ENCODE measurements at places on chromosomes 6 and 20.

DNA sequence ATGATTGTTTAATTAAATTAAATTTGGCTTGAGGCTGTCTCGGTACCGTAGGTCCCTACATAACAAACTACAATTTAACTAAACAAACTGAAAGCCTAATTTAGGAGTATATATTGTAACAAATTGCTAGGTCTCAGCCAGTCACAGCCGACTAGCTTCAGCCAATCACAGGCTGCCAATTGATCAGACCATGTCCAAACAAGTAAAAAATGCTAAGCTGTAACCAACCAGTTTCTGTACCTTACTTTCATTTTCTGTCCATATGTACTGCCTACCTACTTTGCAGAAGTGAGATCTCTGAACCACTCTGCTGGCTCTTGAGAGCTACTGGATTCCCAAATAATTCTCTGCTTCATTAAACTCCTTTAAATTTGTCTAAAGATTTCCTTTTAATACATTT is 648.0 kb upstream of the GJE1 start:
- DNase-seq: peak; percentile 69

- DNase-seq: no peak
These were observed 240.1 kb downstream of the TFAP2A start for GRCh38 chr6:10174761-10175160.

DNA sequence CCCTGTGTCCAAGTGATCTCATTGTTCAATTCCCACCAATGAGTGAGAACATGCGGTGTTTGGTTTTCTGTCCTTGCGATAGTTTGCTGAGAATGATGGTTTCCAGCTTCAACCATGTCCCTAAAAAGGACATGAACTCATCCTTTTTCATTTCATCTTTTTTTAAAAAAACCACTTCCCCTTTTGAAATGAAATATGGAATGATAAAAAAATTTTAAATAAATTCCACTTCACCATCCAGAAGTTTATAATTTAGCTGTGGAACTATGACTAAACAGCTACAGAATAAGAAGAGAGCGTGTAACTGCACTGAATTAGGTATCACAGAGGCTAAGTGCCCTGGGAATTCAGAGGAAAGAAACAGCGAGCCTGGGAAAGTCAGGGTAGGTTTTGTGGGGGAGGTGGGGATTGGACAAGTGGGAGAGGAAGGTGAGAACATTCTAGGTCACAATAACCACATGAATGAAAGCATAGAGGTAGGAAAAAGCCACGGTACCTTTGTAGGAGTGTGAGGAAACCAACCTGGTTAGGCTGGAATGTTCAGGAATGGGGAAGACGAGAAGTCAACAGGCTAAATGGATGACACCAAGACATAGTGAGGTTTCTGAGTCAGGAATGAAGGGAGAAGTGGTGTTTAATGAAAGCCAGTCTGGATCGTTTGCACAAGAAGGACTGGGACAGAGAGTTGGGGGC is 11.0 kb downstream of the TRIM10 start:
- no peak for DNase-seq

GRCh38 chr6:21332660-21333059 is 260.9 kb upstream of the SOX4 start:
- DNase-seq: no peak

GRCh38 chr6:98920904-98921431 is 26.8 kb downstream of the FBXL4 start:
- DNase-seq: peak; percentile 41

- no peak for DNase-seq
These were observed 17.9 kb upstream of the NELFCD start for GRCh38 chr20:58963060-58963584.

DNA sequence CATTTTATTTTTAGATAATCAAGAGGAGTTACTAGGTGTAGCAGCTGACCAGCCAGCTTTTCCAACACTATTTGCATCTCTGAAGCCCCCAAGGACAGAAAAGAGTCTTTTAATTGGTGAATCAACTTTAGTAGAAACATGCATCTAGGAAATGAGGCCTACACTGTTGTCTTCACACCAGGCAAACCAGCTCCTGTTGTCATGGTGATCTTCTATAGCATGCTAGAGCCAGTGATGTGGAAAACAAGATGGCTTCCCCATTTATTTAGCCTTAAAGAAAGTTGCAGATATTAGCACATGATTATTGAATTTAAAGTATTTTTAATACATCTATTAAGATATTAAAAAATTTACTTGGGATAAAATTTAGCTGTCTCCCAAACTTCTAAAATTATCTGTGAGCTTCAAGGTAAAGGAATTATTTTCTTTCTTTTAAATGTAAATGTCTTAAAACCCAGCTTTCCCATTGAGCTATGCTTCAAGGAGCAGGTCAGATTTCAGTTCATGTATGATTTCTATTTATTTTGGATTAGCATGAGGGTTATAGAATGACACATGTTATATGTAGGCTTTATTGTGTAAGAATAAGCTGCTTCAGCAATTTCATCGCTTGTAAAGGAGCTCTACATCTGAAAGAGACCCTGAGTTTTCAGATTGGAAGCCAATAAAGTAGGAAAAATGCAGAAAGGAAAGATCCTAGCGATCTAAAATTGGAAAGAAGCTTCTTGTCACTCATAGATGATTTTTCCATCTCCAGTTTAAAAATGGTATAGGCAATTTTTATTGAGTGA is 564.9 kb upstream of the CITED2 start:
- no peak for DNase-seq

GRCh38 chr20:17663040-17663399 is 19.0 kb downstream of the RRBP1 start:
- DNase-seq: no peak

DNA sequence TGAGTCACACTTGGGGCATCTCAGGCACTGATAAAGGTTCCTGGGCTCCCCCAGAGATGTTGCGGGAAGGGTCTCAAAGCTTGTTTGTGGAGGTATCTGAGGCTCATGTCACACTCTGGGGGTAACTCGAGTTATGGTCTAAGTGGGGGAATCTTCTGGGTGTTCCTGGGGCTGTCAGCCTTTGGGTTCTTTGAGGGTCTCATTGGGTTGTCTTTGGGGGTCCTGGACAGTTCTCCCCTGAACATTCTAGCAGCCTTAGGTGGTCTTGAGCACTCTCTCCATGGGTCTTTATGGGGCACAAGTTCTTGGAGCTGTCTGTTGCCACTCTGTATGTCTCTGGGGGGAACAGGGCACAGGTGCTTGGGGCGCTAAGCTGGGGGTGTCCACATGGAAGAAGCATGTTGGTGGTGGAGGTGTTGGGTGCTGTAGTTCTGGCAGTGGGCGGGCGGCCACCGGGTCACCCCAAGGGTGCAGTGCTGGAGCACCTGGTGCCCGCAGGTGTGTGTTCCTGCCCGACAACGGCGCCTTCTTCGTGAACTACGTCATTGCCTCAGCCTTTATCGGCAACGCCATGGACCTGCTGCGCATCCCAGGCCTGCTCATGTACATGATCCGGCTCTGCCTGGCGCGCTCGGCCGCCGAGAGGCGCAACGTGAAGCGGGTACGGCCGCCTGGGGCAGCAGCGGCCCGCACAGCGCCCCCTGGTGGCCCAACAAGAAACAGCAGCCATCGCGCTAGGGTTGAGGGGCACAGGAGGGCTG is 7.1 kb upstream of the CAPN11 start:
- peak; percentile 70 for DNase-seq

DNA sequence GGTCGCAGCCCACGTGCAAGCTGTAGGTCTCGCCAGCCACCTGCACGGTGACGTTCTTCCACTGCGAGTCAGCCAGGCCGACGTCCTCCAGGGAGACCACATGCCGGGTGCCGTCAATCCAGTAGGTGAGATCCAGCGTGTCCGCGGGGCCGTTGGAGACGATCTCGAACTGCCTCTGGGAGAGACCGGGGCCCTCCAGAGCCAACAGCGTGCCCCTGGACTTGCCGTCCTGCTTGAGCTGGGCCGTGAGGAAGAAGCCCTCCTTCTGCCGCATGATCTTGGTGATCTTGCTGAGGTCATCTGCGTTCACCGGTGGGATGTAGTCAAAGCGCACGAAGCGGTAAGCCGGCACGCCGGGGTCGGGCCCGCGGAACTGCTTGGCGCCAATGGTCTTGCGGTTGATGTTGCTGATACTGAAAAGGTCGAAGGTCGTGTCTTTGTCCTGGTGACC is 5.1 kb downstream of the THBS2 start:
- no peak for DNase-seq

- DNase-seq: peak; percentile 84
These were observed 18.3 kb upstream of the TRAM2 start for GRCh38 chr6:52595000-52595795.

DNA sequence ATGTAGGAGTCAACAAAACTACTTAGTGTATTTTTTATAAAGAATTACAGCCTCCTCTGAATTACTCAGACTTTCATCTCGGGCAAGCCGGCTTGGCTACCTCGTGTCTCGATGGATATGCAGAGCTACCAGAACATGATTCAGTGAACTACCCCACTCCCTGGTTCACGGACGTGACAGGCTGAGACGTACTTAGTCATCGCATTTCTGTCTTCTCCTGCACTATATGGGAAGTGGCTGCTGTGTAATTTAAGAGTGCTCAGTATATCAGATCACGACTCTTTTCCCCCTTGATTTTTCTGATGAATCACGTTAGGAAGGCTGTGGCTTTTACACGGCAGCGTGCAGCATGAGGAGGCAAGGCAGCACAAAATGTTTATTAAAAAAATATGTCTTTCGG is 302.7 kb upstream of the ZFP64 start:
- no peak for DNase-seq

- no peak for DNase-seq
These were observed 141.5 kb downstream of the VEGFA start for GRCh38 chr6:43911354-43912115.

GRCh38 chr6:67896476-67896875 is 738.6 kb upstream of the ADGRB3 start:
- peak; percentile 10 for DNase-seq

GRCh38 chr6:40894962-40895799 is 143.8 kb downstream of the UNC5CL start:
- peak; percentile 70 for DNase-seq

GRCh38 chr20:9141921-9142320 is 73.0 kb downstream of the PLCB4 start:
- no peak for DNase-seq

DNA sequence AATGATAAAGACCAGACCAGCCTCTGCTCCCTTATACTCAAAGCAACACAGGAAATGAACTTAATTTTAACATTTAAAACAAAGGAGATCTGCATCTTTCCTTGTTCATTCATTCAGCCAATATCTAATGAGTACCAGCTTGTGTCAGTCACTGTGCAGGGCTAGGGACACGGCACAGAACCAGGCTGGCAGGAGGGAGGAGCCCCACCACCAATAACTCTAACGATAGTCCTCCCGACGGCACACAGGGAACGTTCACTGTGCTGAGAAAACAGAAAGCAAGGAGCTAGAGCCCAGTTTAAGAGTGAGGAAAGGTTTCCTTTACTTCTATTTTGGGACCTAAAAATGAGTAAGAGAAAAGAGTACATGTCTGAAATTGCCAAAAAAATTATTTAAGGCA is 9.9 kb downstream of the ETV7 start:
- no peak for DNase-seq

DNA sequence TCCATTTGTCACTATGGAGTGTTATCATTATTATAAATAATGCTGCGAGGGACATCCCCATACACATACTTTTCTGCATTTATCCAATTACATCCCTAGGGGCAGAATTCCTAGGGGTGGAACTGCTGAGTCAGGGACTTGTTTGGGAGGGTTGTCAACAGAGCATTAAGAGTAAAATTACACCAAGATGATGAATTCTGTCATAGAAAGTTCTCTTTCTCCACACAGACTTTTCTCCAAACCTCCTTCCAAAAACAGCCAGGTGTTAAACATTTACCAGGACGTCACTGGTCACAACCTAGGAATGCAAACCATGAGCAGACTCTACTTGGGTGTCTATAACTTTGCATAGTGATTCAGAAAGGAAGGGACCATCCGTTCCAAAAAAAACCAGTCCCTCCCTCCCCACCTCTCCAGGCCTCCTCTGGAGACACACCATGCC is 95.5 kb downstream of the PRND start:
- DNase-seq: peak; percentile 1

DNA sequence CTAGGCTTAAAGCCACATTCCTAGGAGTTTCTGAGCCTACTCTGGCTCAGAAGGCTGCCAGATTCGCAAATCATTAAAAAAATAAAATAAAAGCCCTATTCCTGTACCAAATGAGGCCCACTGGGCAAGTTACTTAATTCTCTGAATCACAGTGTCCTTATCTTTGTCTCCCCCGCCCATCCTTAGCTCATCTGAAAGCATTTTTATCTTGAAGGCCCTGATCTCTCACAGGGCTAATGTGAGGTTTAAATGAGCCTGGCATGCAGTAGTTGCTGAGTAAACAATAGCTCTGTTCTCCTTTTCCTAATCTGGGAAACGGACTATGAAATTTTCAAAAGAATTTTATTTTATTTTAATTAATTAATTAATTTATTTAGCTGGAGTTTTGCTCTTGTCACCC is 2.1 kb upstream of the ZBTB12 start:
- no peak for DNase-seq

DNA sequence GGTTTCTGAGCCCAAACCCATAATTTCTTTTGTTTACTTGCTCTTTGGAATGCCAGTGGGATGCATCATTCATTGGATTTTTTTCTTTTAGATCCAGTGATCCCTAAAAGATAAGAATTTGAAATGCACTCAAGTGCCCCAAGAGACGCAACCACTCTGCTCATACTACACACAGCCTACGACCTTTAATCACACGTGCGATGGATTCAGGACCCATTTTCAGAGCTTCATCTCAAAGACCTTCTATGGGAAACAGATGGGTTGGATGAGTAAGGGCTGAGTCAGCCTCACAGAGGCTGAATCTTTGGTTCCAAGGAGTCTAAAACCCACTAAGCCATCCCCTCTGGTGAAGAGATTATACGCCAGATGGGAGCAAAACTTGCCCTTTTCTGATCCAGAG is 265.5 kb upstream of the EXOC2 start:
- no peak for DNase-seq

- no peak for DNase-seq
These were observed 302.2 kb downstream of the LMBRD1 start for GRCh38 chr6:69494595-69494994.

DNA sequence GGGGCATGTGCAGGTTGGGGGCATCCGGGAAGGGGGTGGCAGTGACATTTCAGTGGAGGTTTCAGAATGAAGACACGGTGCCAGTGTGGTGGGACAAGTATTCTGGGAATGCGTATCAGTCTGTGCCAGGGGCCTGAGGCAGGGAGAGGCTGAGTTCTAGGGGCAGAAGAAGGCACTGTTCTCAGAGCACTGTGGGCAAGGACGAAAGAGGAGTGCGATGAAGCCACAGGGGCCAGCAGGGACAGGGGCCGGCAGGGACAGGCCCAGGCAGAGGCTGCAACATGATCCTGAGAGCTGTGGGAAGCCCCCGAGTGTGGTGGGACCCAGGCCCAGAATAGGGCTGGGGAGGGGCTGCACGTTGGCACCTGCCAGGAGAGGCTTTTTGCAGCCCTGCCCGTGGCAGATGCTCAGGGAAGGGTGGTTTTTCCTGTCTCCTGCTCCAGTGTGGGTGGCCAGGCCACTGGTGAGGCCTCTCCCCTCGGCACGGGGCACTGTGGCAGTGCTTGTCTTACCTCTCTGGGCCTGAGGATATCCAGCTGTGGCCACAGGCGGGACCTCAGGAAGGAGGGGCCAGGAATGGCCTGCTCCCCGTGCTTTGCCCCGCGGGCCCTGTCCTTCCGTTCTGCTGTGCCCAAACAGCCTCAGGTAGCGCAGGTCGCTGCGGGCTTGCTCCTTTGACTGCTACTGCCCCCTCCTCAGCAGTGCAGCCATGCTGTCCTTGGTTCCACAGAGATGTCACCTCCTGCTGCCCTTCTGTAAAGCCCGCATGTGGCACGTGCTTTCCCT is 10.0 kb downstream of the ENTPD6 start:
- DNase-seq: no peak
